Foreskin fibroblast (primary cell): ENCODE measurements at places on chromosomes 1 and 21.

DNA sequence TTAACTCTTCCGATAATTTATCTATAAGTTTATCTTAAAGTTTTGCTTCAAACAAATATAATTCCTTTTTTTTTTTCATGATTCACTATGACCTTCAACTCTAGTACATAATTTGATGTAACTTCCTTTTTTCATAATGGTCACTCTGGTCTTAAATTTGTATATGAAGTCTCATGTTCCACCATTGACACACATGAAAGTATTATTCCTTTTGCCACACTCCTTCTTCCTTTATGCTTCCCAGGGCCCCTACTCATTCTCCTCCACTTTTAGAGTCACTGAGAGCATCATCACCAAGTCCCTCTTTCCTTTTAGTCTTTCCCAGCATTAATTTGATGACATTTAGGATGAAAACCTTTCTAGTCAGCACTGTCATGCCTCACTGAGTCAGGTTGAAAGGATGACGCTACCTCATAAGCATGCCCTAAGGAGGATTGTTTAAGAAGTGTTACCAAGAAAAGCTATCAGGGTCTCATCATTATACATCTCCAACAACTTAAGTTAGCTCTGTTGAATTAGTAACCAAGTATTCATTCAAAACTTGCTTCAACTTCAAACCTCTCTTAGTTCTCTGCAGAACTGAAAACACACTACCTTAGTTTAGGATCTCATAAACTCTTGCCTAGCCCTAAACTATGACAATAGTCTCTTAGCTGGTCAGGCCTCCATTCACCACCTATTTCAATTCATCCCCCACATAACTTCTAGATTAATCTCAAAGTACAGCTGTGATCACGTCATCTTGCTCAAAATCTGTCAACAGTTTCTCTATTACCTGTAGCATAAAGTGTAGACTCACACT lies 14.5 kb downstream of the AUNIP start:
- DNase-seq = no peak

GRCh38 chr1:27018316-27018715 lies 5.7 kb upstream of the TENT5B start:
- DNase-seq = no peak

GRCh38 chr1:118209648-118210047 lies 24.6 kb upstream of the SPAG17 start:
- DNase-seq = no peak

GRCh38 chr1:195594773-195595172 lies 1013.5 kb downstream of the KCNT2 start:
- no peak for DNase-seq

GRCh38 chr1:157155658-157156057 lies 17.5 kb upstream of the ETV3 start:
- no peak for DNase-seq

- peak; percentile 73 for DNase-seq
Measured at GRCh38 chr1:240000634-240001033, 91.0 kb upstream of the FMN2 start.

- DNase-seq = no peak
Measured at GRCh38 chr1:88780485-88780884, 96.4 kb downstream of the PKN2 start.

DNA sequence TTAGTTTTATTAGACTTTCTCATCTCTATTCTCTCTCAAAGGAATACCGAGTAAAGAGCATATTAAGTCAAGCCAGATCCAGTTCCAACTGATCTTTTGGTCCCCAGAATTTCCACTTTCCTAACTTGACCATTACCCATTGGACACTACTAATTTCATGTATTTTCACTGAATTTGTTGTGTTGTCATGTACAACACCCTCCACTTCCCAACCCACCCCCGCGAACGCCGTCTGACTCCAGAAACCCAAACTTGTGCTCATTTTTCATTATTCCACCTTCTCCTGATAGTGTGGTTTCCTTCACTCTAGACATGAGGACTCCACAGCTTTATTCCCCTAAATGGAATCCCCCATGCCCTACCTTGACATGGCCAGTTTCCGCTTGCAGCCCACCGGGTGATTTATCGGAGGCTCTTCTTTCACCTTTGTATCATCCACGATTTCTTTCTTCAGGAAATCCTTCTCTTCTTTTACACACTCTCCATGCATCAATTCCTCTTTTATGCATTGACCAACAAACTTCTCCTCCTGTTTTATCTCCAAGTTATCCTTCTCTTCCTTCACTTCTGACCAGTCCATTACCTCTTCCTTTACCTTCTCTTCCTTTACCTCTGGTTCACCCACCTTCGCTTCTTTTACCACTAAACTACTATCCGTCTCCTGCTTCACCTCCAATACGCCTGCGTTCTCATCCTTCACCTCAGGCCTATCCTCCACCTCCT lies 805 bp downstream of the ZNHIT6 start:
- peak; percentile 12 for DNase-seq

GRCh38 chr1:235972311-235972689 lies 92.6 kb downstream of the NID1 start:
- DNase-seq = peak; percentile 76

- DNase-seq = no peak
Measured at GRCh38 chr1:51172811-51173210, 63.3 kb upstream of the RNF11 start.

- peak; percentile 92 for DNase-seq
Measured at GRCh38 chr1:224211206-224211962, 28.3 kb downstream of the DEGS1 start.

GRCh38 chr1:28595412-28596191 lies 3.5 kb downstream of the RAB42 start:
- no peak for DNase-seq

GRCh38 chr1:112698366-112699310 lies 8.3 kb downstream of the RHOC start:
- DNase-seq = no peak

- DNase-seq = no peak
Measured at GRCh38 chr1:47235241-47235681, 3.2 kb upstream of the TAL1 start.

- DNase-seq = no peak
Measured at GRCh38 chr1:71303617-71304041, 222.8 kb upstream of the ZRANB2 start.

DNA sequence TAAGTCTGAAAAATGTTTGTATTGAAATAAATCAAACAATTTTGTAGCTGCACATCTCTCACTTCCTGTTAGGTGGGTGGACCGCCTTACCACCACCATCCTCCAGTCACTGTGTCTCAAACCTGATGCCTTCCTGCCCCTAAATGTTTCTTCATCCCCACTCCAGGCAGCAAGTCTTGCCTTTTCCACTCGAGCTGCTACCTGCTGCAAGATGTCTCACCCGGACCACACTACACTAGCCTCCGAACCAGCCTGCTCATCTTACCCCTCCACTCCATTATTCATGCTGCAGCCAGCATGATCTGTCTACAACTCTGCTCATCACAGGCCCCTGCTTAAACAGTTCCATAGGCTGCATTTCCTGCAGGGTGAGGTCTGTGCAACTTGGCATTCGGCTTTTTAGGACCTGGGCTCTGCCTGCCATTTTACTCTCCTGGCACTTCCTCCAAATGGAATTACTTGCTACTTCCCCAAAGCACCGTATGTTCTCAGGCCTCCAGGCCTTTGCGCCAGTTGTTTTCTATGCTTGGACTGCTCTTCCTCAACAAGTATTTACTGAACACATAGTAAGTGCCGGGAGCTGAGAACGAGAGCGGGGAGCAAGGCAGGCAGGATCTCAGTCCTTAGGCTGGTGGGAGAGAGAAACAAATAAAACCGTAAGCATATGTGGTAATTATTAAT lies 5.2 kb upstream of the SF3A3 start:
- peak; percentile 42 for DNase-seq

DNA sequence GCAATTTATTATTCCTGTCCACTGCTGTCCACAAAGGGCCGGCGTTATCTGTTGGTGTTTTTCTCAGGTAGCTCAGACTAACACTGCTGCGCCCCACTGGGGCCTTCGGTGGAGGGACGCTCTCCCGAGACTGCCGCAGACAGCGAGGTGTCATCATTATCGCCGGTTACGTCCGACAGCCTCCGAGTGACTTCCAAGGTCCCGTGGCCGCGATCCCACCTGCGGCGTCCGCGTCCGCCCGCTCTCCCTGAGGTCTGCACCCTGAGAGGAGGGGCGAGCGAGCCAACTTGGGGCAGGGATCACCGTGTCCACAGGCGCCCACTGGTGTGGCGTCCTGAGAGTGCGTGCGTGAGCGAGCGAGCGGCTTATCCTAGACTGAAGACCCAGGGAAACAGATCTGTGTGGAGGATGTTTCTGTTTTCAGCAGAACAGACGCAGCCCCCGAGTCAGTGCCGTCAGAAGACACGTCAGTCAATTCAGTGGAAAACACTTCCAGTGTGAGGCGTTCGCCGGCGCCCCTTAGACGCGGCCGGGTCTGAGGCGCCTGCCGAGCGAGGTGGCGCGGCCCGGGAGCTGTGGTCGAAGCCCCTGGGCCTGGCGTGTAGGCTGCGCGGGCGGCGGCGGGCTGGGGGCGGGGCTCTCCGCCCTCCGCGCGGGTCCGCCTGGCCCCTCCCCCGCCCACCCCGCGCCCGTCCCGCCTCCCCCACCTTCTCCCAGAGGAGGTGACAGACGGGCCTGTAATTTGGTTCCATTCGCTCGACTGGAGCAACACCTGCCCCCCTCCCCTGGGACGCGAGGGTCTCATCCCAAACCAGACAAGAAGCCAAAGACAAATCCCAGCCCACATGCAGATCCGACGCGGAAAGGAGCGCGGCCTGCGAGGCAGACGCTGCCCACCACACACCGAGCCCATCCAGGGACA lies 12.6 kb downstream of the NHLH2 start:
- peak; percentile 34 for DNase-seq

DNA sequence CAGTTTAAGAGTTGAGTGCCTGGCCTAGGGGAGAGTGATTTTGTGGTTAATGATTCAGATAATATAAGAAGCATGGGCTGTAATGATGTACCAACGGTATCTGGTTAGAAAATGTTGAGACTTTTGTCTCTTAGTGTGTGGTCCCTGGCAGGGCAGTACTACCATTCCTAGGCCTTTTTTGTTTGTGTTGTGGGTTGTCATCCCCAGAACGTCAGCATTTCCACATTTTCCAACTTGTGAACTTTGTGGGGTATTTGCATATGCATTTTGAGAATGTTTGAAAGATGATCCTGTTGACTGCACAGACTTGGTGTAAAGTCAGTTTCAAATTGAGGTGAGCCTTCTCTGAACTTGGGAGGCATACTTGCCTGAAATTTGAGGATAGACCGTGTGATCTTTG lies 11.4 kb downstream of the NEK7 start:
- no peak for DNase-seq
